Chondrocyte (in vitro differentiated cells): ENCODE measurements at places on chromosomes 3 and 15. TPM values are rescaled to one million over a fixed set of nuclear protein-coding genes. Genes with fewer than 3 reads are reported as not detected.

LRRC2 gene
- 0.46 to 2.2 TPM (median 1.9 TPM) in 3 replicates for total RNA-seq

ABI3BP gene
- total RNA-seq: 8.9 to 166 TPM (median 10.2 TPM) in 3 replicates

SCAP gene
- 47.3 to 79.8 TPM (median 49.7 TPM) in 3 replicates for total RNA-seq

GRCh38 chr15:52163321-52164190 lies 27.6 kb downstream of the GNB5 start:
- H3K36me3 ChIP-seq: peaks cover 12% of the 10 kb centered on the region
- DNase-seq: no peak
- H3K27ac ChIP-seq: no peak overlapping the region
- H3K4me3 ChIP-seq: no peak overlapping the region

GRCh38 chr3:79032686-79033318 lies 735.0 kb downstream of the ROBO1 start:
- no peaks in the 10 kb centered on the region for H3K36me3 ChIP-seq
- no peaks in the 10 kb centered on the region for H3K4me1 ChIP-seq
- no peak for DNase-seq
- no peak overlapping the region for H3K4me3 ChIP-seq
- H3K27ac ChIP-seq: no peak overlapping the region
- no peaks in the 10 kb centered on the region for H3K27me3 ChIP-seq

- H3K27me3 ChIP-seq: no peaks in the 10 kb centered on the region
- H3K4me1 ChIP-seq: peaks cover 38% of the 10 kb centered on the region
- peaks cover 2% of the 10 kb centered on the region for H3K36me3 ChIP-seq
Measured at GRCh38 chr15:75171408-75171807, 30.3 kb upstream of the C15orf39 start.

DNA sequence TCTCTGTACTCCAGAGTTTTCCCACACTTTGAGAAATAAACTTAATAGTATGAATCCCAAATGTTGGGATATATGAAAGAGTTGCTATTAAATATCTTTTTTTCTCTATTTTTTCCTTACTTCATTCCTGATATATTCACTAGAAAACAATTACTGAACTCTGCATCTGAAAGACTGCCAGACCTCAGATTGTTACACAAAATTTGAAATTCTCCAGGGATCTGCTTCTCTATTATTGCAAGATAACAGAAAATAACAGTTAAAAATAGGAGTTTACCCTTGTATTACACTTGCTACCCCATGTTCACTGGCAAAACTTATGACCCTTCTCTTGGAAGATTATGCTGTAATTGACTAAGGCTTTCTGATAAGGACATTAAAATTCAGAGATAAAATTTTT lies 11.7 kb upstream of the P3H2 start:
- no peaks in the 10 kb centered on the region for H3K27me3 ChIP-seq
- H3K4me3 ChIP-seq: no peak overlapping the region
- H3K27ac ChIP-seq: no peak overlapping the region
- H3K4me1 ChIP-seq: peaks cover 21% of the 10 kb centered on the region

- H3K4me3 ChIP-seq: peak overlapping the region; percentile 84
- peak overlapping the region; percentile 87 for H3K27ac ChIP-seq
- no peak for DNase-seq
- peaks cover 13% of the 10 kb centered on the region for H3K4me1 ChIP-seq
Measured at GRCh38 chr3:36943601-36944000, 1.3 kb downstream of the TRANK1 start.

DNA sequence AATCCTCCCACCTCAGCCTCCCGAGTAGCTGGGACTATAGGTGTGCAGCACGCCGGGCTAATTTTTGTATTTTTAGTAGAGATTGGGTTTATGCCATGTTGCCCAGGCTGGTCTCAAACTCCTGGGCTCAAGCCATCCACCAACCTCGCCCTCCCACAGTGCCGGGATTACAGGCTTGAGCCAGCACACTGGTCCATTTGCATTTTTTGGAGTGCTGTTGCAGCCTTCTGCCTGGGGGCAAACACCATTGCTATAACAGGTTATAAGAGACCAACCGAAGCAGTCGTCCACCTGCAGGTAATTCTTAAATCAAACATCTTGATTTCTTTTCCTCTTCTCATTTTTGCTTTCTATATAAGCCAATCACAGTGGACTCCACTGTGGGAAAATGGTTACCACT lies 27.7 kb downstream of the ACKR4 start:
- peaks cover 17% of the 10 kb centered on the region for H3K4me1 ChIP-seq
- H3K4me3 ChIP-seq: no peak overlapping the region
- no peak for DNase-seq
- H3K27me3 ChIP-seq: no peaks in the 10 kb centered on the region

DNA sequence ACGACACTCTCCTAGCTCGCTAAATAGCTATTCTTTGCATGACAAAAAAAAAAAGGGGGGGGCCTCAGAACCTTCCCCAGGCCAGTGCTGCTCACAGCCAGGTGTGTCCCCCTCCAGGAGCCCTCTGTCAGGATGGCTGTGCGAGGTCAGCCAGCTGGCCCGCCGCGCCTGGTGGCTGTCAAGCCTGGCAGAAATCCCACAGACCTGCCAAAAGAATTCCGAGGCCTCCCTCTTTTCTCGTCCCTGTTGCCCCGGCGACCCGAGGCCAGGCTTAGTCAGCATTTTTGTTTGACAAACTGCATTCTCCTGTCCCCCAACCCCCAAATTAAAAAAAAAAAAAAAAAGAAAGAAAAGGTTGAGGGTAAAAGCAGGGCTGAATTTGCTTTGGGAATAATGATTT lies 61.9 kb downstream of the TM4SF4 start:
- H3K4me3 ChIP-seq: peak overlapping the region; percentile 39
- no peaks in the 10 kb centered on the region for H3K27me3 ChIP-seq
- H3K36me3 ChIP-seq: no peaks in the 10 kb centered on the region

DNA sequence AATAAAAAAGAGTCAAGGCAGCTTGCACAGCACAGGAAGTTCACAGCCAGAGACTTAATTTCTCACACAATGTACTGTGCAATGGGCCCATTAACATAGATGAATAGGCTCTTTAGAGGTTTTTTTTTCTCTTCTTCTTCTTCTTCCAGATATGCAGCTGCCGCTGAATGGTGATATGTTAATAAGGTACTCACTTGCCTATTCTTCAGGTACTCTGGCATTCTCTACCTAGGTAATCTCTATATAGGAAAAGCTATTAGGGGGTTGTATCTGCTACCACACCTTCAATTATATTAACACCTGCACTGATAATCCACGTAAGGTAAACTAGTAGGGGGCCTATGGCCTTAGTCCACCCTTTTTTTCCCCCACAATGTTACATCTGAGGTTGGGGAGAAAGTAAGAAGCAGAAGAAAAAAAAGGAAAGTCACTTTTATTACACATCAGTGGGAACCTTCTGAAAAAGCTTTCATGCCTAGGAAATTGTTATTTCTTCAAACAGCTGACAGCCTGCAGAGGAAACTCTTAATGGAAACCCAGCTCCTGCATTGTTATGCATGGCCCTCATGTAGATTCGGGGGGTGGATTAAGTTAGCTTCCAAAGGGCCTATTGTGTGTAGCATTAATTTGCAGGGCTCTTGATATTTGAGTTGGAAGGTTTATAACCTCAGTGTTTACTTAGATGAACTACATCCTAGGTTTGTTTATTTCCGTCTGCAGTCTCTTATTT lies 525.5 kb downstream of the ZIC1 start:
- no peaks in the 10 kb centered on the region for H3K27me3 ChIP-seq
- H3K27ac ChIP-seq: no peak overlapping the region
- no peak overlapping the region for H3K4me3 ChIP-seq
- H3K4me1 ChIP-seq: peaks cover 34% of the 10 kb centered on the region
- DNase-seq: no peak
- H3K36me3 ChIP-seq: no peaks in the 10 kb centered on the region

- H3K27ac ChIP-seq: no peak overlapping the region
- no peaks in the 10 kb centered on the region for H3K36me3 ChIP-seq
- H3K4me3 ChIP-seq: no peak overlapping the region
- H3K4me1 ChIP-seq: peaks cover 7% of the 10 kb centered on the region
Measured at GRCh38 chr3:121483290-121483689, 62.5 kb downstream of the POLQ start.

GRCh38 chr3:189714991-189715961 lies 84.1 kb downstream of the TP63 start:
- no peaks in the 10 kb centered on the region for H3K36me3 ChIP-seq
- H3K4me3 ChIP-seq: no peak overlapping the region
- no peaks in the 10 kb centered on the region for H3K27me3 ChIP-seq
- H3K4me1 ChIP-seq: peaks cover 28% of the 10 kb centered on the region

GRCh38 chr3:141389703-141390102 lies 21.4 kb downstream of the ZBTB38 start:
- H3K4me1 ChIP-seq: peaks cover 38% of the 10 kb centered on the region
- H3K27me3 ChIP-seq: no peaks in the 10 kb centered on the region
- DNase-seq: no peak

GRCh38 chr3:16604887-16605602 lies at the start of gene DAZL:
DAZL (minus strand) TSS chr3:16605423; CDS start chr3:16605205, 218 bp downstream.
- DNase-seq: peak; percentile 85
- no peaks in the 10 kb centered on the region for H3K36me3 ChIP-seq
- no peak within 1 kb of the TSS for H3K27ac ChIP-seq
- H3K4me3 ChIP-seq: no peak within 1 kb of the TSS

DNA sequence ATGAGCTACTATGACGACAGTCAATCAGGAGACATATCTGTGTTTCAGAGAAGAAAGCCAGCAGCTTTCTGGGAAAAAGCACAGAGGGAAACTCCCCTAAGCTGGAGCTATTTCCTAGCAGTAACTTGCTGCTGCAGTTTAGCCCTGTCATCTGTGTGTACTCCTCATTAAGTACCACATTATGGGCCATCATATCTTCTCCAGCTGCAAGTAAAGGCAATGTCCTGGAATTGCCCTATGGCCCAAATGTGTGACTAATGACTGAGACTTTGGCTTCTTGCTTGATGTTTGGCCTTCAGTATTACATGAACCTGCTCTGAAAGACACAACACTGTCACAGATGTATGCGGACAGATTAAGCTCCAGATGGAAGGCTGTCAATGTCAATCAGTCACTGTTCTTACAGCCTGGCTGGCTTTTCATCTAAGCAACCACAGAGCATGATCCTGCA lies 190.8 kb downstream of the FHIT start:
- H3K4me3 ChIP-seq: no peak overlapping the region
- DNase-seq: no peak
- no peak overlapping the region for H3K27ac ChIP-seq
- H3K36me3 ChIP-seq: no peaks in the 10 kb centered on the region
- H3K27me3 ChIP-seq: no peaks in the 10 kb centered on the region
